Stimulated activated CD4-positive, alpha-beta T cell treated with anti-CD3 and anti-CD28 coated beads, TNF-alpha, amount 100 ng/mL, for 24 hours (primary cell): ENCODE measurements at places on chromosomes 12 and 14.

GRCh38 chr12:34292736-34293625 is 270.7 kb downstream of the ALG10 start:
- no peak for DNase-seq

DNA sequence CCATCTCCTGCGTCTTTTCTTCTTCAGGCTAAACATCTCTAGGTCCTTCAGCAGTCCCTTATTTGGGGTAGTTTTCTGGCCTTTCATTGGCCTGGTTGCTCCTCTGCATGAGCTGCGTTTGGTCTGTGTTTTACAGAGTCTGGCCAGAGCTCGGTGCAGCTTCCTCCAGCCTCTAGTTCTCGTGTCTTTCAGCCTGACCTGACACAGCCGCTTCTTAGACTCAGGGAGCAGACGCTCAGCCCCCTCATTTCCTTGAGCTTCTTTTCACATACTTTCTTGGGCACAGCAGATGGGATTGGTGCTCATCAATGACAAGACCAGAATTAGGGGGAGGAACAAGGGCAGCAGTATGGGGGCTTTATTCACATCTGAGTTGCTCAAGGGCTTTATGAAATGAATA is 13.6 kb upstream of the GSG1 start:
- no peak for DNase-seq

DNA sequence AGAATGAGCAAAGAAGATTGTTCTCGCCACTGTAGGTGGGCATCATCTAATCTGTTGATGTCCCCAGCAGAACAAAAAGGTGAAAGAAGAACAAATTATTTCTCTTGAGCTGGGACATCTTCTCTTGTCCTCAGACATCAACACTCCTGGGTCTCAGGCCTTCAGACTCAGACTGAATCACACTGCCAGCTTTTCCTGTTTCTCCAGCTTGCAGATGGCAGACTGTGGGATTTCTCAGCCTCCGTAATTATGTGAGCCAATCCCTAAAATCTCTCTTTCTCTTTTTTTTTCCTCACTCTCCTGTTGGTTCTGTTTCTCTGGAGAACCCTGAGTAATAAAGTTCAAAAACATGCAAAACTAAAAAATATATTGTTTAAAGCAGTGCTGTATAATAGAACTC is 3.7 kb upstream of the TMPRSS12 start:
- no peak for DNase-seq

DNA sequence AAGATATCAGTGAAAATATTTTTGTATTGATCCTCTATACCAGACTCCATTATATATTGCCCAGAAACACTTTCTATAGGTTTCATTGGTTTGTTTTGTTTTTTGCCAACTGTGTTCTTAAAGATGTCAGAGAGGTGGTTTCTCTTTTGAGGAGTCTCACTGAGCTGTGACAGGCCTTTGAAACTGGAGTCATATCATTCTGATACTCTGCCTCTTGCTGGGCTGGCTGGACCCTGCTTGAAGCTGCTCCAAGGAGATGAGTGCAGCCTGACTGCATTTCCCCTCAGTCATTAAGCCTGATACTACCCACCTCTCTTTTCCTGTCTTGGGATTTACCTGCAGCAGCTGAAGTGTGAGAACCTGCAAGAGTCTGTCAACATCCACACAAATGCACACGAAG is 16.4 kb upstream of the TAS2R30 start:
- DNase-seq, result no peak

- DNase-seq, result no peak
These were observed 19.8 kb upstream of the MAP1LC3B2 start for GRCh38 chr12:116539361-116539771.

GRCh38 chr12:125143491-125143890 is 78.3 kb downstream of the AACS start:
- DNase-seq, result no peak

DNA sequence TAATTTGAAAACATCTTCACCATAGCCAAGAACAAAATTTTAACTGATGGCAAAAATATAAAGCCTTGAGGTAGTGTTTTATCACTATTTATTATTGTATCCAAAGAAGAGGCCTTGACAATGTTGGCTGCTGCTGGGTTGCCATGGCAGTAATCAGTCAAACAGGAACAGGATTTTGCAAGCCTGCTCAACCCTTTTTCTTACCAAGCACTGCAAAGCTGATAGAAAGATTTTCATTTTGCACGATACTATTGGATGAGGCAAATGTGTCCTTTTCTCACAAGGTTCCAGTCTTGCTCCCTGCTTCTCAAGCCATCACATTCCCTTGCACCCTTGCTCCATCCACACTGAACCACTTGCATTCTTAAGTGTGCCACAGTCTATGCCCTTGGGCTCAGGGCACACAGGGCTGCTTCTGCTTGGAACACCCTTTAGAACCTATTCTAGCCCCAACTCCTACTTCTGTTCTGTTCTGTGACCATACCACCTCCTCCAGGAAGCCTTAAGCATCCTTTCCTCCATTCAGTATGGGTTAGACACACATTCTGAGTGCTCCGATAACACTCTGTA is 76.5 kb upstream of the AMIGO2 start:
- DNase-seq, result no peak

DNA sequence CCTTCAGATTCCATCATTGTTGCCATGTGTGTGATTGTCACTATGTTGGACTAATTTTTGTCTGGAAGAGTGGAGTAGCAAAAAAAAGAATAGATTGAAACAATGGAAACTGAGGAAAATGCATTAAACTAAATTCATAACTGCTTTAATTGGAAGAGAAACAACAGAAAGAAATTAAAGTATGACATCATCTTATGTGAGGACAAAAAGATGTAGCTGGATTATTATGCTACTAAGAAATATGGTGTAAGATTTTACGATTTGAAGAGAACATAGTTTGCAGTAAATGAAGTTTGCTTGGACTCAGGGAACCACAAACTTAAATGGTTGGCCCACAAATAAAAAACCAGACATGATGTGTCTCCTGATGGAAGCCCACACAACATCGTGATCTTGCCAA is 76.8 kb downstream of the PRKCH start:
- no peak for DNase-seq

DNA sequence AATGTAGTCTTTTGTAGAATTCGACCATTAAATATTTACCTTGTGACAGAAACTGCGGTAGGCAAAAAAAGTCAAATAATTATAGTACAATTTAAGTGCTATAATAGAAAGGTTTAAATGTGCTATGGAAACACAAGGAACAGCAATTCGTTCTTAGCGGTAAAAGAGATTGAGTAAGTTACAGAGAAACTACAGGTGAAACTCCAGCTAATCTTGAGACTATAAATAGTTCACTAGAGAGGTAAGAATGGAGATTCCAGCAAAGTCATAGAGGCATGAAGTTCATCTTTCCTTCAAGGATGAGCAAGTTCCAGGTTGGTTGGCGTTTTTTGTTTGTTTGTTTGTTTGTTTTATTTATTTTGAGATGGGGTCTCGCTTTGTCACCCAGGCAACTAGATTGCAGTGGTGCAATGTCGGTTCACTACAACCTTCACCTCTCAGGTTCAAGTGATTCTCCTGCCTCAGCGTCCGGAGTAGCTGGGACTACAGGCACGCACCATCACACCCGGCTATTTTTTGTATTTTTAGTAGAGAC is 878 bp upstream of the R3HDM2 start:
- no peak for DNase-seq

DNA sequence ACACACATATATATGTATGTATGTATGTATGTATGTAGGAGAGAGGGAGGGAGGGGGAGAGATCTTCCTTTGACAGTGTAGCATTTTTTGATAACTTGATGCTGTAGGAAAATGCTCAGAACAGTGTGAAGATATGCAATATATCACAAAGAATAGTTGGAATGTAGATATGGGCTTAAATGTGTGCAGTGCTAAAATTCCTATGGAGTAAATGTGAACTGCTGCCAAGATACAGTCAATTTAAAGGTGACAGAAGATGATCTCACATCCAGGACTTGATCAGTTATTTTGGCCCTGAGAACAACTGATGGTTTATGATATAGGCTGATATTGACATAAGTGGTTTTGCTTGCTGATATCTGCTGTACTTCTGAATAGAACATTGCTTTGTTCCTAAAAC is 84.2 kb downstream of the DAAM1 start:
- DNase-seq, result no peak

GRCh38 chr12:75389061-75389460 is 1.8 kb upstream of the GLIPR1L2 start:
- DNase-seq, result no peak

GRCh38 chr12:90163975-90164374 is 455.3 kb upstream of the ATP2B1 start:
- DNase-seq, result no peak

DNA sequence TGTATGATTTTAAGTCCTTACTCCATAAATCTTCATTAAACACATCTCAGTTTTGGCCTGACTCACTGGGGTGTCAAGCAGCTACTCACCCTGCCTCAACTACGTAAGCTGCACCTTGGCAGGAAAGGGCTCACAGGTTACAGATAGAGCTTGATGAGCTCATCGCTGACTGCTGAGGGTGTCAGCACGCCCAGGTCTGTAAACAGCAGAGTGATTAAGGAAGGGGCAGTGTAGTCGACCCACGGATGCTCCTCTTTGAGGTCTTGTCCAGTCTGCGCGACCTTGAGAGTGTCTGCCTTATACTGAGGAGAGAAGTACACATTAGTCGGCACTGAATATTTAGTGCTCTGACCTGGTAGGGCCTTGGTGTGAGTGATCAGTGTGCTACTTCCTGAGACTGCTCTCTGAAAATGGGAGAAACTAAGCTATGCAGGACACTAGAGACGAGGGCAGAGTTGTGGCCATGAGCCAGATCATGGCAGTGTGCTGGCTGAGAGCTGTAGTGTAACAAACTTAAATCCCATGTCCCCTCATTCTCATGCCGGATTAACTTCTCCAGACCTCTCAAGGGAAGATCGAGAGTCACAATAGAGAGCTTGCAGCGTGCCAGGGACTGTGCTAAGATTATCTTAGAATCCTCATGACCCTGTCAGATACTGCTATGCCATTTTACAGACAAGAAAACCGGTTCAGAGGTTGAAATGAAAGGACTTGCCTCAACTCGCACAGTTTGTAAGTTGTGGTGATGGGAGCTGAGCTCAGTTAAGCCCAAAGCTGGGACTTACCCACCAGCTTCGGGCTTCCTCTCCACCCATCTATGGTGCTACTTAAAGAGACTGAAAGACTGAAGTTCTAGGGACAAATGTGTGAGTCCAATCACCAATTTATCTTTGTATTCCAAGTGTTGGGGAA is 11.6 kb downstream of the EIF2B1 start:
- no peak for DNase-seq

DNA sequence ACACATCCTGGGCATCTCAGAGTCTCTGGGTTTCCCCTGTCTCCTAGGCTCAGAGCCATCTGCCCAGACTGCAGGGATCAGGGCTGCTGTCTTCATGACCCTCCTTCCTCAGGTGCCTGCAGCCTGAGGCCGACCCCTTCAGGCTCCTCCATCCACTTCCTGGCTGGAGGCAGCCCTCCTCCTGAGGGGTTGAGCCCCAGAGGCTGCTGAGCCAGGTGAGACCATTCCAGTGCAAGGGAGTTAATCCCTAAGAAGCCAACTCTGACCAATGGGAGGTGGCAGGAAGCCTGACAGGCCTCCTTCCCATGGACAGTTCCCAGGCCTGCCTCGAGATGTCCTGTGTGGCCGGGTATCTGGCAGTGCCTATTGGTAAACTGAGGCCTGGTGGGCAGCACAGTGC is 8.4 kb upstream of the PPP4R4 start:
- DNase-seq, result no peak

DNA sequence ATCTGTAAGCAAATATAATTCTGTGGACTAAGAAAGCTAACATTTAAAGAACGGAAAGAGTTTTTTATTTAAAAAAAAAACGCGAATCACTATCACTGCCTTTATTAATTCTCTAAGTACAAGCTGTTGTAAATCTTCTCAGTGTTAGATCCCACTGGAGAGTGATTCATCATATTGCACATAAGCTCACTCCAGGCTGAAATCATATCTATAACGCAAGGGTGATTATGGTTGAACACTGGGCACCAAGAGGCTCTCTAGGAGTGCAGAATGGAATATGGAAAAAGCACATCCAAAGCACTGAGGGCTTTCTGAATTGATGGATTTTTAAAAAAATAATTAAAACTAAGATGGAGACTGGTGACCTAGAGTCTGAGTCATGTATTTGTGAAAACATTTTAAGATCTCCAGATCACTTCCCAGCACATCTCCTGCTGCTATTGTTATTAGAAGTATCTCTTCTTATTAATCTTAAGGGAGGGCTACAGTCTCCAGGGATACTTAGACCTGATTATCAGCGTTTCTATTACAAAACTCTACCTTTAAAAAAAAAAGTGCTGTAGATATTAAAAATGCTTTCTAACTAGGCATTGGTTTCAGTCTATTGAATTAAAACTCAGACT is 1106.8 kb downstream of the AACS start:
- DNase-seq, result no peak

- no peak for DNase-seq
These were observed 193.6 kb downstream of the KSR2 start for GRCh38 chr12:117774941-117775775.

GRCh38 chr12:118846416-118846815 is 134.9 kb upstream of the SRRM4 start:
- no peak for DNase-seq

DNA sequence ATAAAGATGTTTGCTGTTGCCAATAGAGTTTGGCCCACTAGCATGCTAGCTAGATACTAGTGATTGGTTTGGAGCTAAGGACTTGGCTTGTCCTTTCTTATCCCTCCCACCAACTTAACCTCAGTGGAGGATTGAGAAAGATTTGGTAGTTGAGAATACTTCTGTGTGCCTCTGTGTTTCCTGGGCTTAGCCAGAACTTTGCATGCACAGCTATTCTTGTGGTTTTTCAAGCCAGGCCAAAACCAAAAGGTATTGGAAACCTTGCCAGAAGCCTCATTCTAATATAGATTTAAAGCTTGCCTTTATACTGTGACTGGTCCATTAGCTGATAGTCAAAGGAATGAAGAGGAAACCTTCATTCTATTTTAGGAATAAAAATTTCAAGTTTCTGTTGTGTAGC is 188.5 kb downstream of the CCDC91 start:
- DNase-seq, result no peak

DNA sequence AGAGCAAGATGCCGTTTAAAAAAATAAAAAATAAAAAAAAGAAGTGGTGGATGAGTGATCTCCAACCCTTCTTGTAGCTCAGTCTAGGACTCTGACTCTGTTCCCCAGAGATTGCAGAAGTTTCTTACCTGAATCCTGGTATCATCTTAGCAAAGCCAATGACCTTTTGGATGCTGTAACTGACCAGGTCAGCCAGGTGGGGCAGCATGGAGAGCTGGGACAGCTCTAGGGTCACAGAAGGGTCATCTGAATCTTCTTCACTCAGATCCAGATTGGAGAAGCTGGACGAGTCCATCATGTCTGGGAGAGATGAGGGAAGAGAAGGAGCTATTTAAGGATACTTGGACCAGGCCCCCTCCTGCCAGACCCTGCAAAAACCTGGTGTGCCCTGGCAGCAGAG is 35.8 kb upstream of the HDAC7 start:
- no peak for DNase-seq
